A172 (cell line): ENCODE measurements at places on chromosomes 11 and 22. TPM values are rescaled to one million over a fixed set of nuclear protein-coding genes. Genes with fewer than 3 reads are reported as not detected.
A peak's percentile ranks its signal among the peaks of the same experiment; 100 is the strongest.

GRCh38 chr22:48483764-48484528 lies 1343.7 kb downstream of the BRD1 start:
- DNase-seq: no peak

GRCh38 chr11:62539238-62539925 lies 7.2 kb downstream of the AHNAK start:
- DNase-seq: peak; percentile 89

- no peak for DNase-seq
Measured at GRCh38 chr22:19871023-19871844, 16.6 kb upstream of the GNB1L start.

- DNase-seq: no peak
Measured at GRCh38 chr11:123434911-123435310, 4.8 kb downstream of the GRAMD1B start.

- no peak for DNase-seq
Measured at GRCh38 chr11:59746111-59746510, 9.1 kb upstream of the STX3 start.

GRCh38 chr11:645536-645935 lies 8.5 kb downstream of the DRD4 start:
- DNase-seq: no peak

DNA sequence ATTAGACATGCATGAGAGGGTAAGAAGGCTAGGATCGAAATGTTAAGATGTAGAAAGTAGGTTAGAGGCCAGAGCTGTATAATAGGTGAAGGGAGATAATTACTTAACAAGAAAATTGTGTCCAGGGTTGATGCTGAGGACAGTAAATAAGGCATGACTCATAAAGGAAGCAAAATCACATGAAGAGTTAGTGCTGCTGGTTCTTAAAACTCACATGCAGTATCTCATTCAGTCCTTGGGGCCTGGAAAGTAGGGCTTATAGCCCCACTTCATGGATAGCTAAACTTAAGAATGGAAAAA lies 130.2 kb downstream of the NCAM1 start:
- DNase-seq: peak; percentile 10

DNA sequence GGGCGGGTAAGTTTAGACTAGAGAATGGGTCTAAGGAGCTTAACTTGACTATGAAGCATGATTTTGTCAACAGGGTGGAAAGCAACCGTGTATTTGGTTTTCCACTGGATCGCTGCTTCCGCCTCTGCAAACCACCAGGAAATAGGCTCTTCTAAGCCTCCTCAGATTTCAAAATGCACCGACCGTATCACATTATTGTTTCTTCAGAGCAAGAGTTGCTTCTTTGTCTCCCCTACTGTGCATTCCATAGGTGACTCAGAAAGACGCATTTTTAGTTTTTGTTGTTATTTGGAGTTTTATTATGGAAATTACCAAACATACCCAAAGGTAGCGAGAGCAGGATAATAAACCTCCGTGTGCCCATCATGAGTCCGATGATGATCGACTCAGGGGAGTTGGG lies 64.3 kb upstream of the RASD2 start:
- peak; percentile 50 for DNase-seq

DNA sequence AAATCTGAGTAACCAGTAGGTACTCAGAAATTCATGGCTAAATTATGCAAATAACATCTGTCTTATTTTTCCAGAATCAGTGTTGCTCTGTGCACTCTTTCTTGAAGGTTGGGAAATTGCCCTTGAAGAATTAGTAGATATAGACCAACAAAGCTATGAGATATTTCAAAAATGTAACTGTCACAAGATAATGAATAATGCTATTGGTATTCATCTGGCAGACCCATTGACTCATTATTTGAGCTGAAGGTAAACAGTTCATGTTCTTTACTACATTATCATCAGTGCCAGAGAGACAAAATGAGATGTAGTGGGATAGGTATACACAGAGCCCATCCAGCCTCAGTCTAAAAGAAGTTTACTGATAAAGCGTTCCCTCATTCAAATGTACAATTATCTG lies 274.7 kb downstream of the CASP12 start:
- peak; percentile 46 for DNase-seq

GRCh38 chr11:113458189-113458588 lies 17.0 kb downstream of the DRD2 start:
- no peak for DNase-seq

GRCh38 chr11:3989921-3990290 lies 104.7 kb upstream of the RRM1 start:
- DNase-seq: no peak

DNA sequence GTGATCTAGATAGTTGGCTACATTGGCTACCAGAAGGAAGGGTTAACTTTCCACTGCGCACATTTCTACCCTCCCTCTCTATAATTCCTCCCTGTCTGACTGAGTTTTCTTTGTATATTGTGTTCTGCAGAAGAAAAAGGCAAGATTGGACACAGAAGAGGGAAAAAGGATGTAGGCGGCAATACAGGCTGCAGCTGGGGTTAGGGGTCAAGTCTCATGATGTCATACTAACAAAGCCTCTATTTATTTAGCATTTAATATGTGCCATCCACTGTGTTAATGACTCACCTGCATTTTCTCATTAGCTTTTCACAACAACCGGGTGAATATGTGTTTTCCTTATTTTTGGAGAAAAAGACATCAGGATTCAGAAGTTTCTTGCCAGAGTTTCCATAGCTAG lies 2.0 kb downstream of the FAM83F start:
- no peak for DNase-seq

- DNase-seq: no peak
Measured at GRCh38 chr11:109864834-109865547, 228.2 kb upstream of the ZC3H12C start.

DNA sequence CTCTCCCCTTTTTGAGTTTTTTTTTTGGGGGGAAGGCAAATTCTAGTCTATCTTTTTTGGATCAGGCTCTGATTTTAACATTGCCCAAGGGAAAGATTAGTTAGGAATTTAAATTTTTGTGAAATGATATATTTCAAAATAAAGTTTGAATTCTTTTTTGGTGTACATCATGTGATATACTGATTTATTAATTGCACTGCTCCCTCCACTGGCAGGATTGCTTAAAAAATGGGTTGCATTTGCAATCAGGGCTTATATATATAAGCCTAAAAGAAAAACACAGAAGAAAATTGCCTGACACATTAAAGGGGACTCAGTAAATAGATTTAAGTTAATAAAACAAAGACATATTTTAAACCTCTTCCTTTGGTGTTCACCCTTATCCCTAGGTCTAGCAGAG lies 1.2 kb downstream of the DYNC2H1 start:
- no peak for DNase-seq

GRCh38 chr22:32202539-32203180 lies 2.2 kb downstream of the RFPL2 start:
- DNase-seq: peak; percentile 44

DNA sequence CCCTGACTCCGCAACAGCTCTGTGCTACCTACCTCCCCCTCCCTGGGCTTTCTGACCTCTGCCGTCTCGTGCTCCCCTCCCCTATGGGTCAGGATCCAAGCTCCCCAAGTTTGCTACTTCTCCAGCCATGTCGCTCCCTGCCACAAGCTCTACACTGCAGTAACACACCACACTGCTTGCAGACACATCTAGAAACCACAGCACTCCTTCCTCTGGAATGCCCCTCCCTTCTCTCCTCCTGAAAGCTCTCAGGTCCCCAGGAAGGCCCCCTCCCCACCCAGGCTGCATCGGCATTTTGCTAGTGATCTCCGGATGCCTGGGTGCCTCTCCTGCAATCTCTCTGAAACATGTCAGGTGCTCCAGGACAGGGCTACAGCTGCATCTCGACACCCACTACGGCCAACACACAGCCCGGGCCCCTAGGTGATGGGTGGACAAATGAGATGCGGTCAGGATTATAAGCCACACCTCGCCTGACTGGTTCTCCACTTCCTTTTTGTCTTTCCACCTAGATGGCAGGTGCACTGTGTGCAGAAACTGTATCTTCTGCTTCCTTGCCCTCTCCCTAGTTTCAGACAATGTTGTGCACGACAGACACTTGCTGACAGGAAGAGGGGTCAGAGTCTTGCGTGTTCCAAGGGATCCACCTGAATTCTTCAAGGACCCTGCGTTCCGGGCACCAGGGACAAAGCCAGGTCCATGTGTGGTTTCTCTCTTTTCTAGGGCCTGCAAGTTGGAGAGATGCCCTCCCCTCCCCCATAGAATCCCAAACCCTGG lies 22.9 kb downstream of the RPUSD4 start:
- no peak for DNase-seq

- no peak for DNase-seq
Measured at GRCh38 chr22:38973289-38974169, 8.6 kb upstream of the APOBEC3B start.

DNA sequence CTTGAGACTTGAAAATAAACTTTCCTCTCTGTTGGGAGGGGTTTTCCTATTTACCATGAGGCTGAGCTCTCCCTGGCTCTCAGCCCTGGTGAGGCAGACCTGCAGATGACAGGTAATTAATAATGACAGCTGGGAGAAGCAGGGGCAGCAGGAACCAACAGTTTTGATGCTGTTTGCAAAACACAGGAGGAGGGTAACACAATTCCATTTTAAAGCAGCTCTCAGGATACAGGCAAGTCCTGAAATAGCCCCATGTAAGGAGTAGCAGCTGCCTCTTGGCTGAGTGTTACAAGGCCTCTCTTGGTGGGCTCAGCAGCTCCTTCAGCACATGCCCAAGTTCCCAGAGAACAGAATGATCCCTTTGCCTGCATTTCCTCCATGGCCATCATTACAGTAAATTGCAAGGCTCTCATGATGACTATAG lies 13.3 kb downstream of the PARVA start:
- DNase-seq: peak; percentile 19

DNA sequence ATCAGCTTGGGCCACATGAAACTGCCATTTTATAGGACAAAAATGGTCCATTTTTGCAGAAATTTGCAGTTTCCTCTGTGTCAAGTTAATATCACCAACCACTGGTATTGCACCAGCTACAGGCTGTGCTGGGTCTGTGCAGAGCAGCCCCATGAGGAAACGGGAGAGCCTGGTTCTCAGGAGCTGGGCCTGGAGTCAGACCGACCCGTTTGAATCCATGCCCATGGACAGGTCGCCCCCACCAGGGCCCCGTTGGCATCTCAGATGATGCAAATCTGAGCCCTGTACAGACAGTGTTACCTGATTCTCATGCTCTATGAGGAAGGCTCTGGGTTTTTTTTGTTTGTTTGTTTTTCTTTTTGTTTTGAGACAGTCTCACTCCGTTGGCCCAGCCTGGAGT lies 9.8 kb upstream of the SEC14L6 start:
- no peak for DNase-seq

- no peak for DNase-seq
Measured at GRCh38 chr11:113724778-113725177, 18.7 kb upstream of the TMPRSS5 start.

DNA sequence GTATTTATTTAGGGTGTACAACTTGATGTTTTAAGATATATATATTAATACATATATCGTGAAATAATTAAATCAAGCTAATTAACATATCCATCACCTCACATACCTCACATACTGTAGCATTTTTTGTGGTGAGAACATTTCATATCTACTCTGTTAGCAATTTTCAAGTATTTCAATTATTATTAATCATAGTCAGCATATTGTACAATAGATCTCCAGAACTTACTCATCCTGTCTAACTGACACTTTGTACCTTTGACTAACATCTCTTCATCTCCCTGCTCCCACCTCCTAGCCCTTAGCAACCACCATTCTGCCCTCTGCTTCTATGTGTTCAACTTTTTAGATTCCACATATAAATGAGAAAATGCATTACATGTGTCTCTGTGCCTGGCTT lies 108.4 kb downstream of the BARX2 start:
- no peak for DNase-seq

DNA sequence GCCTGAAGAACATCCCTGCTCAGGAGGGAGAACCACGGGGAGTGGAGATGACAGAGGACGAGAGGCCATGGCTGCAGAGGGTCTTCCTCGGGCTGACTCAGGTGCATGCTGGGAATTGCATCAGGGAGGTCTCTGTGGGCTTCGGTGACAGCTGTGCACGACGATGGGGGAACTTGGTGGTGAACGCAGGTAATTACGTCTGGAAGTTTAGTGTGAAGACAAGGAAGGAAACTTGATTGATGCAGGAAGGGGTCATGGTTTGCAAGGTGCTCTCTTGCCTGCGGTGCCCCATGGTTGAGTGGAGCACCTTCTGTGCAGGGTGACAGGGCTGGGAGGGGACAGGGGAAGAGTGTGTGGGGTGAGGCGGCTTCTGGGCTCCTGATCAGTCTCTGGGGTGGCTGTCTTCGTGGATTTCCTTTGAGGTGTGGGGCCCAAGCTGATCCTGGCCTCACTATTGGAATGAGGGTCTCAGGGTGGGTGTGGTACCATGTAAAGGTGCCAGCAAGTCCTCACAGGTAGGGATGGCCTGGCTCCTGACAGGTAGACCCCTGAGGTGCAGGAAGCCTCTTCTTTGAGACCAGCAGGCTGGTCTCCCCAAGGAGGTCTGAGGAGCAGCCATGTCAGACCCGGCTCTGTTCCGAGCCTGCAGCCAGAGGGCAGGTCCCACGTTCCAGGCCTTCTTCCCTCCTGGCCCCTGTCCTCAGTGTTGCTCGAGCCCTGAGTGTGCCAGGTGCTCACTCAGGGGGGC lies 1020.1 kb downstream of the TBC1D22A start:
- no peak for DNase-seq

- DNase-seq: no peak
Measured at GRCh38 chr11:26916805-26917204, 77.1 kb upstream of the FIBIN start.

GRCh38 chr11:35318309-35318708 lies 101.0 kb downstream of the SLC1A2 start:
- no peak for DNase-seq

The CHST1 gene
- total RNA-seq: 0.14 and 1.6 TPM in 2 replicates

The SHANK3 gene
- total RNA-seq: 0.84 and 0.98 TPM in 2 replicates

The SLC6A5 gene
- total RNA-seq: not detected in 2 replicates

The MS4A12 gene
- not detected in 2 replicates for total RNA-seq

The BARX2 gene
- total RNA-seq: not detected in 2 replicates

The ABCG4 gene
- 0.05 TPM in 1 of 2 replicates, not detected in the other for total RNA-seq

The FADS1 gene
- total RNA-seq: 55.3 and 84.2 TPM in 2 replicates

The SLC37A2 gene
- 0.26 and 1.4 TPM in 2 replicates for total RNA-seq

The IL17RA gene
- total RNA-seq: 4.7 and 5.2 TPM in 2 replicates

The DGAT2 gene
- total RNA-seq: 15.2 and 15.9 TPM in 2 replicates
